ENCODE measurements at places on chromosomes 5 and 9. TPM values are rescaled to one million over a fixed set of nuclear protein-coding genes. Genes with fewer than 3 reads are reported as not detected.
A peak's percentile ranks its signal among the peaks of the same experiment; 100 is the strongest.

GRCh38 chr5:170355601-170356098 lies 33.5 kb downstream of the KCNMB1 start:
- H3K4me1 ChIP-seq = no peaks in the 10 kb centered on the region
- no peaks in the 10 kb centered on the region for H3K27me3 ChIP-seq
- no peaks in the 10 kb centered on the region for H3K36me3 ChIP-seq
- no peak overlapping the region for H3K4me3 ChIP-seq
- H3K27ac ChIP-seq = peak overlapping the region; percentile 32
- DNase-seq = no peak

Gene PPP1R2B
- total RNA-seq = not detected

DNA sequence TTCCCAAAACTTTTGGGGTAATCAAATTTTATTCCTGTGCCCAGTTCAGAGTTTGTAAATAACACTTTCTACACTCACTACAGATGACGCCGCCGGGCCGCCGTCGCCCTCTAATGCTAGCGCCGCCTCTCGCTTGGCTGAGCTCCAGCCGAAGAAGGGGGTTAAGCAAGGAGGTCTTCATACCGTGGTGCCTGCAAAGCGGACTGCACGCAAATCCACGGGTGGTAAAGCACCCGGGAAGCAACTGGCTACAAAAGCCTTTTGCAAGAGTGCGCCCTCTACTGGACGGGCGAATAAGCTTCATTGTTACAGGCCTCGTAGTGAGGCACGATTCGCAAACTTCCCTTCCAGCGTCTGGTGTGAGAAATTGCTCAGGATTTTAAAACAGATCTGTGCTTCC lies 280.4 kb downstream of the MEF2C start:
- no peak overlapping the region for H3K4me3 ChIP-seq
- no peak for DNase-seq
- H3K27ac ChIP-seq = no peak overlapping the region
- H3K36me3 ChIP-seq = no peaks in the 10 kb centered on the region

GRCh38 chr5:135880801-135881200 lies 14.8 kb downstream of the IL9 start:
- peaks cover 10% of the 10 kb centered on the region for H3K27me3 ChIP-seq
- H3K4me3 ChIP-seq = no peak overlapping the region
- no peaks in the 10 kb centered on the region for H3K4me1 ChIP-seq
- no peak overlapping the region for H3K27ac ChIP-seq

DNA sequence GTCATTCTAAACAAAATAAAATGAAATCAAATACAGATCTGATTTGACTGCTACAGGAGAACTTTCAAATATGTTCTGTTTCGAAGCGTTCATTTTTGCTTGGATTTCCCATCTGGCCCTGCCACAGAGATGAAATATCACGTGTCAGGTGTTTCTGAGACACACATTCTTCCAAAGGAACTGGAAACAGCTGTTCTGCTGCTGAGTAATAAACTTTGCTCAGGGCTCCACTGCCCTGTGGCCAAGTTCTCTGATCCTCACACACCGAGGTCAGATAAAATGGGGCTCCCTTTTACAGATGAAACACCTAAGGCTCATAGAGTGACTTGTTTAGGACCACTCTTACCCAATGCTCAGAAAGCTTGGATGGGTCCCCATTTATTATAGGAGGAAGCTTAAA lies 42.5 kb downstream of the FRMPD1 start:
- H3K4me1 ChIP-seq = no peaks in the 10 kb centered on the region
- H3K27ac ChIP-seq = no peak overlapping the region
- H3K27me3 ChIP-seq = no peaks in the 10 kb centered on the region
- no peak for DNase-seq

Gene PCDHA9
- total RNA-seq = 1.5 TPM

DNA sequence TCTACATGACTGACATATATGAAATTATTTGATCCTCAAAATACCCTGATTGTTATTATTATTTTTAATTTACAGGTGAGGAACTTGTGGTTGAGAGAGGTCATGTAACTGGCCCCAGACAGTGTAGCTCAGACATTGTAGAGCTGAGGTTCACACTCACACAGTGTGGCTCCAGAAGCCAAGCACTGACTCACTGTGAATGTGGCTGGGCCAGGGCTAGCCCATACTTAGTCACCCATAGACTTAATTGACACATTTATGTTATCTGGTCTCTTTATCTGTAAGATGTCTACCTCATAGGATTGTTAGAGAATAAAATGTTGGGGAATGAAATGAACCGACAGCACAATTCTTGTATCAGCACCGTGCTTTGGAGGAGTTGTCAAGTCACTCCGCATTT lies 24.9 kb upstream of the CCDC112 start:
- no peak overlapping the region for H3K4me3 ChIP-seq
- H3K4me1 ChIP-seq = no peaks in the 10 kb centered on the region
- no peaks in the 10 kb centered on the region for H3K27me3 ChIP-seq
- no peak for DNase-seq

Gene CDX1
- not detected for total RNA-seq

DNA sequence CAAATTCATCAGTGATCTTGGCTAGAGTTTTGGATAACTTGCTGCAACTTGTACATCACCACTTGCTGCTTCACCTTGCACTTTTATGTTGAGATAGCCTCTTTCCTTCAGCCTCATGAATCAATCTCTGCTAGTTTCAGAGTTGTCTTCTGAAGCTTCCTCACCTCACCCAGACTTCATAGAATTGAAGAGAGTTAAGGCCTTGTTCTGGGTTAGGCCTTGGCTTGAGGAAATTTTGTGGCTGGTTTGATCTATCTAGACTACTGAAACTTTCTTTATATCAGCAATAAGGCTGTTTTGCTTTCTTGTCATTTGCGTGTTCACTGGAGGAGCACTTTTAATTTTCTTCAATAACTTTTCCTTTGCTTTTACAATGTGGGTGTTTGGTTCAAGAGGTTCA lies 12.8 kb downstream of the FER start:
- no peak overlapping the region for H3K27ac ChIP-seq
- no peak for DNase-seq
- H3K36me3 ChIP-seq = no peaks in the 10 kb centered on the region
- H3K4me1 ChIP-seq = no peaks in the 10 kb centered on the region

Gene TXNDC8
- total RNA-seq = not detected

Gene LHX6
- 1.8 TPM for total RNA-seq

GRCh38 chr9:27181381-27181780 lies 72.4 kb downstream of the TEK start:
- H3K4me1 ChIP-seq = no peaks in the 10 kb centered on the region
- no peaks in the 10 kb centered on the region for H3K36me3 ChIP-seq
- no peaks in the 10 kb centered on the region for H3K27me3 ChIP-seq
- DNase-seq = no peak

Gene TRPM3
- total RNA-seq = 0.88 TPM

GRCh38 chr9:110072597-110073355 lies 135.2 kb downstream of the C9orf152 start:
- no peaks in the 10 kb centered on the region for H3K36me3 ChIP-seq
- no peak overlapping the region for H3K27ac ChIP-seq
- H3K4me1 ChIP-seq = peaks cover 4% of the 10 kb centered on the region
- DNase-seq = no peak
- no peaks in the 10 kb centered on the region for H3K27me3 ChIP-seq

DNA sequence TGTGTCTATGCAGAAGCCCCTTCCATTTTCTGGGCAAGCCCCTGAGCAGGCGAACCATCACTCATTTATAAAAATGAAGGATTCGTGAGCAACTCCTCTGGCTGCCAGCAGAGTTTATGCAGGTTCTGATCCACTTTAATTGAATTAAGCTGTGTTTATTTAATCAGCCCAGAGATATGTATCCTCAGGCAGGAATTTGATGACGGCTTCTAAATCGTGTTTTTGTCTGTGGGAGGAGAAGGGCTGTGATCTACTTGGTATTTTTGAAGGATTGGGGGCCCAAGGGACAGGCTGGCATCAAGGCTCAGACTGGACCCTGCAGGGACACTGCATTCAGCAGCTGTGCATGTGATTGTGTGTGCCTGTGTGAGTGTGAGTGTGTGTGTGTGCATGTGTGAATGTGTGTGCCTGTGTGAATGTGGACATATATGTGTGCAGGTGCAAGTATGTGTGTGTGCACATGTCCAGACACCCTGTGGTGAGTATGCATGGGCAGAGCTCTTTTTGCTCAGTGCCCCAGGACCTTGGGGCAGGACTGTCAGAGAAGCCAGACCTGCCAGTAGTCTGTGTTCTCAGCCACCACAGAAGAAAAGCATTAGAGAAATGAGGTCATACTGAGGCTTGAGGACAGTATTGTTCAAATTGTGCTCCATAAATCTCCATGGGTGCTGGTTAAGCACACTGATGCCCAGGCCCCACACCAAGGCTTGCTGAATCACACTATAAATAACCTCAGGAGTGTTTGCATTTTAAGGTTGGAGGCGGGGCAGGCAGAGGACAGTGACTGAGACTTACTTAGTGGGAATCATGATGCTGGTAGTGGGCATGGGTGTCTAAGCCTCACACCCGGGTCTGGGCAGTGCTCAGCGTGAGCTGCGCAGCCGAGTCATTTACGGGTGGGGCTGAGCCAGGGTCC lies 164.0 kb downstream of the CARTPT start:
- no peak overlapping the region for H3K4me3 ChIP-seq
- no peaks in the 10 kb centered on the region for H3K4me1 ChIP-seq
- H3K27ac ChIP-seq = no peak overlapping the region
- DNase-seq = no peak
- H3K36me3 ChIP-seq = no peaks in the 10 kb centered on the region
- H3K27me3 ChIP-seq = no peaks in the 10 kb centered on the region

DNA sequence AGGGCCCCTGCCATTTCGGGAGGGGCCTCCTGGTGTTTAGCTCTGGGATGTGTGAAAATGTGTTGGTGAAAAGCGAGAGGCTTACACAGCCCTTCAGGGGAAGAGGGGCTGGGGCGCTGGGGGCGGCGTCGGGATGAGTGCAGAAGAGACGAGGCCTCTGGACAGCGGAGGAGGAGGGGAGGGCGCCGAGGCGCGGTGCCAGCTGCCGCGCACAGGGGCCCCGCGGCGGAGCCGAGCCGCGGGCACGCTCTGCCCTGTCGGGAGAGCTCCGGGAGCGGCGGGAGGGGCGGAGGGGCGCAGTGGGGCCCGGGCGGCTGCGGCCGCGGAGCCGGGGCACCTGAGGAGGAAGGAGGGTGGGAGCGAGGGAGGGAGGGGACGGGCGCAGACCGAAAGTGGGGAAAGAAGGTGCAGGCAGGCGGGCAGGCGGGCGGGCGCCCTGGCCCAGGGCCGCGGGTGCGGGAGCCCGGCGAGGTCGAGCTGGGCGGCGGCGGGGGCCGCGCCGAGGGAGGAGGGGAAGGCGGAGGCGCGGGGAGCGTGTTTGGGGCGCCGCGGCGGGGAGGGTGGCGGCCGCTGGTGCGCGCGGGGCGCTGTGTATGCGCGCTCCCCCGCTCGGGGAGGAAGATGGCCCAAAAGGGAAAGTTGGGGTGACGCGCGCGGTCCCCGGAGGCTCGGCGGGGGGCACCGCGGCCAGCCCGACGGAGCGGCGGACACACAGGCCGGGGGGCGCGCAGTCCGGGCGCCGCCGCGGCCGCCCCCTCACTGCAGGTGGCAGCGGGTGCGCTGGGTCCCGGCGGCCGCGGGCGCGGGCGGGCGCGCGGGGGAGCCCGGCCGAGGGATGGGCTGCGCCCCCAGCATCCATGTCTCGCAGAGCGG lies at the start of gene PDE8B:
PDE8B (plus strand) TSS at position 590 of the 873 bp plus-strand sequence; CDS start at position 836, 246 bp downstream.
- H3K4me1 ChIP-seq = no peaks in the 10 kb centered on the region
- DNase-seq = no peak
- H3K4me3 ChIP-seq = peak within 1 kb of the TSS; percentile 88
- no peak within 1 kb of the TSS for H3K27ac ChIP-seq
- H3K36me3 ChIP-seq = no peaks in the 10 kb centered on the region

DNA sequence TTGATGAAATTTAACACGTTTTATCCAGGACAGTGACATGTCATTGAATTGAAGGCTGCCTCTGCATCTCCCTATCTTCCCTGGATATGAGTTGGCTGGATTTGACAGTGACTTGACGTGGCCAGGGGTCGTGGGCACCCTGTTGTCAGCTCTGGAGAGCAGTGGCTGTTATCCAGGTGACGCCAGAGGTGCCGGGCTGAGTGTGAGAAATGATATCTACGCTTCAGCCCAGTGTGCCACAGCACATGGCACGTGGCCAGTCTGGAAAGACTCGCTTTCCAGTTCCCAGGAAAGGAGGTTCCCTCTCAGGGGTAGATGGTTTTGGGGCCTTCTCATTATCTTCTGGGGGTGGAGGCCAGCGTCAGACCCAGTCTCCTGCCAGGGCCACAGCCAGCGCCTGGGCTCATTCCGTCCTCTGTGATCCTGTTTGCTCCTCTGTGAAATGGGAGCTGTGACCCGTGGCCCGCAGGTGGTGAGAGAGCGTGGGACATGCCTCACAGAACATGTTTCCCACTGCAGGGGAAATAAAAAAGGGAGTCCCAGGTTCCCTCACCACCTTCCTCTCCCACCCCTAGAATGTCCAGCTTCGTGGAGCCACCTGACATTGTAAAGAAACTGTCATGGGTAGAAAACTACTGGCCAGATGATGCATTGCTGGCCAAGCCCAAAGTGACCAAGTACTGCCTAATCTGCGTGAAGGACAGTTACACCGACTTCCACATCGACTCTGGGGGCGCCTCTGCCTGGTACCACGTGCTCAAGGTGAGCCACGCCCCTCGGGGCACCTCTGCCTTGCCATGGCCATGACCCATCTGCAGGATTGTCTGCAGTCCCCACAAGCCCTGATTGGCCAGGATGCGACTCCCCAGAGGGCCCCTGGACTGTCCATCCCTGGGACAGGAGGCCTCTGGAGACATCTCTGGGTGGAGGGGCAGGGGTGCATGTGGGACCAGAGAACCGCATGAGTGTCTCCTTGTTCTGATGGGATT lies 76.5 kb downstream of the PHF2 start:
- no peak for DNase-seq
- H3K4me3 ChIP-seq = no peak overlapping the region
- no peaks in the 10 kb centered on the region for H3K4me1 ChIP-seq
- H3K27me3 ChIP-seq = no peaks in the 10 kb centered on the region
- peaks cover 10% of the 10 kb centered on the region for H3K36me3 ChIP-seq
- no peak overlapping the region for H3K27ac ChIP-seq

GRCh38 chr5:139443831-139444453 lies 4.6 kb upstream of the DNAJC18 start:
- no peaks in the 10 kb centered on the region for H3K4me1 ChIP-seq
- no peaks in the 10 kb centered on the region for H3K36me3 ChIP-seq
- no peaks in the 10 kb centered on the region for H3K27me3 ChIP-seq
- no peak overlapping the region for H3K27ac ChIP-seq

DNA sequence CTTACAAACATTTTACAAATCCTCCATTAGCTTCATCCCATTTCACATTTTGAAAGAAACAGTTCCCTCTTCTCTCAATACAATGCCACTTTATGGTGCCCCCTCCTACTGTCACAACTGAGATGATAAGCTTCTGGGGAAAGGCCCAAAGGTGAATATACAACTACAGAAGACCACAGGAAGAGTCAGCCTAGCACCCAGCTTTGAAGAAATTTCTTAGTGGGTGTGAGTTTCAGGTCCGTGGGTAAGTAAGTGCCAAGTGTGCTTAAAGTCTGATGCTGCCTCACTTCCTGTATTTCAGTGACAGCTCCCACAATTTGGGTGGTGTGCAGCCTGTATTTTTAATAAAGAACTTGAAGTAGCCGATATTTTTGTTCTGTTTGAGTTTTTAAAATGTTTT lies 68.1 kb downstream of the ARHGEF28 start:
- H3K4me1 ChIP-seq = no peaks in the 10 kb centered on the region
- H3K27me3 ChIP-seq = no peaks in the 10 kb centered on the region
- no peak for DNase-seq
- no peak overlapping the region for H3K4me3 ChIP-seq

Gene CA9
- 0.16 TPM for total RNA-seq

Gene IL5
- not detected for total RNA-seq

Gene ARID3C
- 0.29 TPM for total RNA-seq

Gene GRIN1
- total RNA-seq = not detected

GRCh38 chr5:166370928-166371690 lies 1920.3 kb upstream of the WWC1 start:
- H3K4me1 ChIP-seq = no peaks in the 10 kb centered on the region
- peak overlapping the region; percentile 0 for H3K4me3 ChIP-seq
- peaks cover 5% of the 10 kb centered on the region for H3K36me3 ChIP-seq
- H3K27ac ChIP-seq = no peak overlapping the region
- no peaks in the 10 kb centered on the region for H3K27me3 ChIP-seq
- no peak for DNase-seq

Gene NSA2
- 134 TPM for total RNA-seq

Gene PRRT1B
- not detected for total RNA-seq
